ENCODE measurements at places on chromosomes 2 and 18.
A peak's percentile ranks its signal among the peaks of the same experiment; 100 is the strongest.

DNA sequence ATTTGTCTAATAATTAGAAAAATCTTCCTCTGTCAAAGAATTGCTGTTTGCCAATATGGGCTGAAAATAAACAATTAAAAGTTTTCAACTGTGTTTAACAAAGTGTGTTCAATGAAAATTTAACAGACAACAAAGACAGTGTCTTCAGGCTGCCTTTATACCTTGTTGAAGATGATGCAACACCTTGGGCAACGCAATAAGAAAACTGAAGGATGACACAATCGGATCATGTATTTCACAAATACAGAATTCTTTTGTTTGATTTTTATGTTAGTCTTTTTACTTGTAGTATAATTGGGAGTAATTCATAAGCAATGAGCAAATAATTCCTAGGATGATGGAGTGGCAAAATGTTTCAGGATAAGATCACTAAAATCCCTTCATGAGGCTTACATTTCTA, 27.8 kb downstream of the CHN1 start:
- DNase-seq: no peak

DNA sequence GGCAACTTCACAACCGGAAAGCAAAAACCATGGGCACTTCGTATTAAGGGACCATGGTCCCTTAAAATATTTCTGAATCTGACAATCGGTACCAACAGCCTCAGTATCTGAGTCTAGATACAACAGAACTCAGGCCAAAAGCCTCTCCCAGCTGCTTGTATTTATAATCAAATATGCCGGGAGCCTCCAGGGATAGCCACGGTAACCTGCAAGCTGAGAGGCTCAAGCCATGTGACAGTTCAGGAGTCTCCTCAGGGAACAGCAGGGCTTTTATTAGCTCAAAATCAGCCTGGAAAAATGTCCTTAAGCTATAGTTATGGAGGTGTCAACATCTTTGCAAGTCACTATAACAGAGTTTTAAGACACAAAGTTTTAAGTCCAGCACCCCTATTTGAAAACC, 352.8 kb upstream of the GYPC start:
- DNase-seq: no peak

DNA sequence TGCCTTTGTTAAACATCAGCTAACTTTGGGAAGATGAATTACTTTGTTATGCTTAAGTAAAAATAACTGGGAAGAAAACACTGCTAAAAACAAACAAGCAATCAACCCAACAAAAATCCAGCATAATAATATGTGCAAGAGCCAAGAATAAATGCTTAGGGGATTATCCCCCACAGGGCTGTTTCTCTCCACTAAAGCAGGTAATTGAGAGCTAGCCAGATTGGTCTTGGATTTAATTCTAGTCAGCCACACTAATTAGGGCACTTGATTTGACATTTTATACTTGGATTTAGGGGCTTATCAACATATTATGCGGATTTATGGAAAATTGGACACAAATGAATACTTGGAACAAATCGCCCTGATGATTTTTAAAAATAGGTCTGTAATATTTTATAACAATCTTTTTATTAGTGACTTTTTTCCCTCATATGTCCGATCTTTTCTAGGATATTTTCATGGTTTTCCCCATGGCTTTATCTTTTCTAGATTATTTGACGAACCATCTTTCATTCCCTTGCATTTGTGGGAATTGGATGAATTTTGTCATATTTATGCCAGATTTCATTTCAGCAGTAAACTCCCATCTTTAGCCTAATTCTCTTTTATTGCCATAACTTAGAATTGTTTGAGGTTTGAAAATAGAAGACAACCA, 199.1 kb upstream of the NXPH2 start:
- DNase-seq: no peak

- DNase-seq: no peak
Measured at GRCh38 chr2:181198183-181198864, 217.9 kb downstream of the UBE2E3 start.

DNA sequence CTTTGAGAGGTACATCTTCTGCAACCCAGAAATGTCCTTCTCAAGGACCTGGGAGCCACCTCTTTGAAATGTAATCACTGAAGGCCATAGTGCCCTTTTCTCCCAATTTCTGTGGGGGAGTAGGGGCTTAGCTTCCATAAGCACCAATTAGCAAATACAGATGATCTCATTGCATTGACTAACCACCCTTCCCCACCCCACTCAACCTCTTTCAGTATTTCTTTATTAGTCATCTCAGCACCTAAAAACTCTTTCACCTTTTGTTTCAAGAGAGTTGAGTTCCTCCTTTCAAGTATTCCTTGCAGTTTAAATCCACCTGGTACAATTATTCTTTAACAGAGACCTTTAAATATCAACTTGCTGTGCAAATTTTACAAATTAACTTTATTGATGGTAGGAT, 1011.8 kb upstream of the CDH2 start:
- no peak for DNase-seq

- no peak for DNase-seq
Measured at GRCh38 chr2:112876971-112877361, 34.0 kb upstream of the IL37 start.

DNA sequence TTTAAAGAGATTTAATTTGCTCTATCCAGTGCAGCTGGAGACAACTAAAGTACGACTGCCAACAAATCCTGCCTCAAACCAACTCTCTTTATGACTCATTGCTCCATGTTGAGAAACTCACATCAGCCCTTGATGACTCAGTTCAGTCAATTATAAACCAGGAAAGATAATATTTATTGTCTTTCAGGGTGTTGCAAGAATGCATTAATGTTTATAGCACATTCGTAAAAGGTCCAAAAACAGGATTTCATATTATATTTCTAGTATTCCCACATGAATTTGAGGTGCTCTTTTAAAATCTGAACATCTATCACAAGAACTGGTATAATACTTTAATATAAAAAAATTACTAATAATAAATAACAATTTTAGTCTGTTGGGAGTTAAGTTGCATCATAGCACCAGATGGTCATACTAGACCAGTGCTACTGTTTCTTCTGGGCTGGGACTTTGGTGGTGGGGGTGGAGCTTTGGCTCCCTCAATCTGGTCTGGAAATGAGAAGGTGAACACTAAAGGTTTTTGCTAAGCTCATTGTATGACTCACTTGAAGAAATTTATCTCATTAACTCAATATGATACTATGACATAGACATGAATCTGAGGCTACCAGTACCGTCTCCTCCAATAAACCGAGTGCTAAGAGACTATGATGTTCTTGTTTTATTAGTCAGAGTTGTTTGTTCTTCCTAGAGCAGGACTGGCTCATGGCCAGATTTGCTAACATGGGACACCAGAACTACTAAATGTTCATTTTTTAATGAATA, 26.6 kb upstream of the MAP3K20 start:
- DNase-seq: peak; percentile 51

DNA sequence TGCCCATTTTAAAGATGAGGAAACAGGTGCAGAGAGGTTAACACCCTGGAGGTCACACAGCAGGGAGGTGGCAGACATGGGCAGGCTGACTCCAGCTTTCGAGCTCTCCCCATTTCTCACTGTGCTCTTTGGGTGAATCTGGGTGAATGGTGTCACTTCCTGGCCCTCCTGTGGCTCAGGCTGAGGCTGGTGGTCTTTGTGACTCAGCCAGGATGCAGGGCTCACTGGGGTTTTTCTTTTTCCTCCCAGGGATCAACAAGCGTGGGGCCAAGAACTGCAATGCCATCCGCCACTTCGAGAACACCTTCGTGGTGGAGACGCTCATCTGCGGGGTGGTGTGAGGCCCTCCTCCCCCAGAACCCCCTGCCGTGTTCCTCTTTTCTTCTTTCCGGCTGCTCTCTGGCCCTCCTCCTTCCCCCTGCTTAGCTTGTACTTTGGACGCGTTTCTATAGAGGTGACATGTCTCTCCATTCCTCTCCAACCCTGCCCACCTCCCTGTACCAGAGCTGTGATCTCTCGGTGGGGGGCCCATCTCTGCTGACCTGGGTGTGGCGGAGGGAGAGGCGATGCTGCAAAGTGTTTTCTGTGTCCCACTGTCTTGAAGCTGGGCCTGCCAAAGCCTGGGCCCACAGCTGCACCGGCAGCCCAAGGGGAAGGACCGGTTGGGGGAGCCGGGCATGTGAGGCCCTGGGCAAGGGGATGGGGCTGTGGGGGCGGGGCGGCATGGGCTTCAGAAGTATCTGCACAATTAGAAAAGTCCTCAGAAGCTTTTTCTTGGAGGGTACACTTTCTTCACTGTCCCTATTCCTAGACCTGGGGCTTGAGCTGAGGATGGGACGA, 13.2 kb downstream of the ITM2C start:
- DNase-seq: no peak

- DNase-seq: no peak
Measured at GRCh38 chr2:128448331-128449225, 129.9 kb upstream of the HS6ST1 start.

- DNase-seq: no peak
Measured at GRCh38 chr2:38598991-38599295, 3.8 kb downstream of the HNRNPLL start.

DNA sequence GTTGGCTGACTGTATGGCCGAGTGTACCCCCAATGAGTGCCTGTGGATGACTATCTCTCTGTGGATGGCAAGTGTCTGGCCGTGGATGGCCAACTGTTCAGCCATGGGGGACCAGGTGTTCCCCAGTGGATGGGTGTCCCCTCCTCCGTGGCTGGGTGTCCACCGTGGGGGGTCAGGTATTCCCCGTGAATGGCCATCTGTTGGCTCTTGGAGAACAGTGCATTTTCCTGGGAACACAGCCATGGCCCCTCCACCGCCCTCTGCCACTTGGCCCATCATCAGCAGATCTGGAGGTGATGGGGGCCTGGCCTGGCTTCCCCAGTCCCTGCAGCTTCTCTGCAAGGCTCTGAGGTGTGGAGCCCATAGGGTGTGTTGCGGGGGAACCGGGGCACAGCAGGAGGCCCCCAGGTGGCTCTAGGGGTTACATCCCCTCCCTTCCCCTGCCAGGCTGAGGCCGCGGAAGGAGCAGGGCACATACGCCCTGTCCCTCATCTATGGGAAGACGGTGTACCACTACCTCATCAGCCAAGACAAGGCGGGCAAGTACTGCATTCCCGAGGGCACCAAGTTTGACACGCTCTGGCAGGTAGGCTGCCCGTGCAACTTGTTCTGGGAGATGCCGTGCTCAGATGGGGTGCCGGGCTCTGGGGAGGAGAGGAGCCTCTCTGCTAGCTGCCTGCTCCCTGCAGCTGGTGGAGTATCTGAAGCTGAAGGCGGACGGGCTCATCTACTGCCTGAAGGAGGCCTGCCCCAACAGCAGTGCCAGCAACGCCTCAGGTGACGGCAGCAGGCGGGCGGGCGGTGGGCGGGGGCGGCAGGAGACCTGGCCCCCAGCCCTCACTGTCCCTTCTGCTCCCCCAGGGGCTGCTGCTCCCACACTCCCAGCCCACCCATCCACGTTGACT, 19.3 kb downstream of the ZAP70 start:
- DNase-seq: no peak

- DNase-seq: no peak
Measured at GRCh38 chr2:2762166-2762908, 431.3 kb upstream of the MYT1L start.

- DNase-seq: no peak
Measured at GRCh38 chr2:78132391-78133370, 610.5 kb upstream of the LRRTM4 start.

GRCh38 chr18:36025025-36025424, 42.3 kb downstream of the RPRD1A start:
- DNase-seq: no peak

GRCh38 chr2:226474131-226474530, 325.5 kb downstream of the IRS1 start:
- no peak for DNase-seq

GRCh38 chr2:164812378-164812777, 29.2 kb downstream of the COBLL1 start:
- DNase-seq: no peak

DNA sequence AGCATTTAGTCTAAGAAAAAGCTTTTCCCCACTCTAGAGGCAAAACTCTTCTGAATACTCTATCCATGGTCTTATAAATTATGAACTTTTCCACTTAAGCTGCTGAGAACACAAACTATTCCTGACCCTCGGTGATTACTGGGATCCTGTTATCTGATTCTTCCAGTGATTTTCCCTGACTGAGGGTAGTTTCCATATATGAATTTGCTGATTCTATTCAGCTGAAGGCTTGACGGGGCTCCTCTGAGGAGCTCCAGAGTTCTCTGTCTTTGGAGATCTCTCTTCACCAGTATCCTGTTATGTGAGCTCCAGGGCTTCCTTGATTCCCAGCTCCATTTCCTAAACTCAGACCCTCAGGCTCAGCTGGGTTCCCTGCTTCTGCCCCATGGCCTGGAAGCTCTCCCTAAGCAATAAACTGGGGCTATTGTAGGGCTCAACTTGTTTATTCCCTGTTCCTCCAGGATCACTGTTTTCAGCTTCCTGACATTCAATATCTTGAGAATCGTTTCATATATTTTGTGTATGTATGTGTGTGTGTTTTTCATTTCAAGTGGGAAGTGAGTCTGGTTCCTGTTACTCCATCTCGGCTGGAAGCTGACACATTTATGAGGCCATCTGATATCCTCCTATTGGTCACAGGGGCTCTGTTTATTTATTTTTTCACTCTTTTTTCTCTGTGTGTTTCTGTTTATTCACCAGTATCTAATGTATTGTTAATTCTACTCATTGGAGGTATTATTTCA, 78.2 kb downstream of the ARHGAP28 start:
- DNase-seq: no peak

DNA sequence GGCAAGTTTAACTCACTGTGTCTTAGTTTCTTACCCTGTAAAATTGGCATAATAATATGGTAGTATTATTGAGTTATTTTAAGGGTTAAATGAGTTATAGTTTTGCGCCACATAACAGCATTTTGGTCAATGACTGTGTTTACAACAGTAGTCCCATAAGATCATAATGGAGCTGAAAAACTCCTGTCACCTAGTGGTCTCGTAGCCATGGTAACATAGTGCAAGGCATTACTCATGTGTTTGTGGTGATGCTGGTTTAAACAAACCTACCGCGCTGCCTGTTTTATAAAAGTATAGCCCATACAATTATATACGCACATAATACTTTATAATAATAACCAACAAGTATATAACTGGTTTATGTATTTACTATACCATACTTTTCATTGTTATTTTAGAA, 15.8 kb downstream of the UNC80 start:
- no peak for DNase-seq

GRCh38 chr2:175476948-175477347, 295.4 kb upstream of the ATP5MC3 start:
- no peak for DNase-seq

DNA sequence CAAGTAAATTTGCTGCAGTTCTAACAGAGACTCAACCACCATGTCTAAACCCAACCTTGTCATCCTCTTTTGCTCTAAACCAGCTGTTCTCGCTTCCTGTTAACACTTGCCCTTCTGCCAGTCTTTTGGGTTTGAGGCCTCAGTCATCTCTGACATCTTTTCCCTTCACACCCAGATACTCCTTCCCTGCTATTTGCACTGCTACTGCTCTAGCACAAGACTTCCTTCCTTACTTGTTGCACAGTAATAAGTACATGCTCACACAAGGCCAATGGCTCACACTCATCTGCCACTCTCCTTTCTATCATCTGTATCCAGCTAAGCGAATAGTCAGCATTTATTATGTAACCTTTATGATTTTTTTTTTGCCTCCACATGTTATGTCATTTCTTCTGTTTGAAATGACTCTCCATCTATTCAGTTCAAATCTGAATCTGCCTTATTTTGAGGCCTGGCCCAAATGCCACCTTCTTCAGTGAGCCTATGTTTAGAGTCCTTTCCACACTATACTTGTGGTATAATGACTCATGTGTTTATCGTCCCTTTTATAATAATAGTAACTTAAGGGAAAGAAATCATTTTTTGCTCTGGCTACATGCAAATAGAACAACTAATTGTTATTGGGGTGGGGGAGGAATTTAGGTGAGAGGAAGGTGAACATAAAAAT, 22.5 kb upstream of the CDKL4 start:
- peak; percentile 32 for DNase-seq

GRCh38 chr2:15934291-15934945, 5.9 kb upstream of the MYCN start:
- DNase-seq: no peak
